ENCODE measurements at places on chromosomes 6 and 20. TPM values are rescaled to one million over a fixed set of nuclear protein-coding genes. Genes with fewer than 3 reads are reported as not detected.

- DNase-seq = no peak
Observed at GRCh38 chr6:32816746-32817204, at the start of gene HLA-DOB. HLA-DOB (minus strand) TSS chr6:32817002; CDS start chr6:32816951, 51 bp downstream.

- peak; percentile 69 for DNase-seq
Observed at GRCh38 chr6:160462551-160463109, 114.5 kb downstream of the SLC22A3 start.

Gene FAM162B
- not detected for total RNA-seq

- no peak for DNase-seq
Observed at GRCh38 chr6:35128042-35128441, 13.1 kb downstream of the TCP11 start.

- no peak for DNase-seq
Observed at GRCh38 chr20:54292185-54292584, 84.3 kb downstream of the PFDN4 start.

Gene BEND6
- not detected for total RNA-seq

DNA sequence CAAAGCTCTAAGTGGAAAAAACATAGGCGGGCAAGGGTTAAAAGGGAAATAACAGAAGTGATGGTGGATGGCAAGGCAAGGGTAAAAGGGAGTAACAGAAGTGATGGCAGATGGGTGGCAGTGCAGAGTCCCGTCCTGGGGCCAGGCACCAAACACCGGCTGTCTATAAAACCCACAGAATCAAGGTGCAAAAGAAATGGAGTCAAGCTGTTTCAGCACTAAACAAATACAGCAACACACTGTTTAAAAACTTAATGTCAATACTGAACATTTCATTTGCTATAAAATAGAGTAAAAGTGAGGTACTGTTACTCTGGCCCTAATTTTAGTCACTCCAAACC is 87.6 kb downstream of the MAN1A1 start:
- no peak for DNase-seq

DNA sequence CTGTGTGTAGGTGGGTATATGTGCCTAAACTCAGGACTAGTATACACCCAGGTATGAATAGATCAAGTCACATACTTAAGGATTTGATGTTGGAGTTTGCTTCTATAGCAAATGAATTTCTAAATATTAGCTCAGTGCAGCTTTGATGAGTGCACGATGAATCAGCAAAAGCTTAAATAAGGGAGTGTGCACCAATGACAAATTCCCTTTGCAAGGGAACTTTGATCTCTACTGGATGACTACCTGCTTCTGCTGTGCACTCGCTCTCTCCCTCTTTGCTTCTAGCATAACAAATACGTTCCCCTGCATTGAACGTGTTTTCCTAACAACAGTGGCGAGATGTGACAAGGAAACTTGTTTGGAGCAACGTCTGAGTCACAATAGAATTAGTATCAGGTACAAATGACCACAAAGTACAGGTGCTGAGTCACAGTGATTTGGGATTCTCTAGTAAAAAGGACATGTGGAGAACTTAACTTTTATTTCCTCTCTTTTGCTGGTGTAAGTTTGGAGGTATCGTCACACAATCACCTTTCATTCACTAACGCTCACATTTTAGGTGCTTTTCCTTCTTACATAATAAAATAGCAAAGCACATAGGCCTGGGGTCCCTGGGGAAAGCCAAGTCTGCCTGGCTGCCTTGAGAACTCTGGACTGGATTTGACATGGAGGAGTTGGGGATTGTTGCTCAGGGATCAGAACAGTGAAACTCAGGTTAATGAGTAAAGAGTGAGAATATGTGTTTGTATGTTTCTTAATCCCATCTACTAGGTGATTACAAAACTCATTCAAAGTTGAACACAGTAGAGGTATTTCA is 49.7 kb downstream of the KLHL31 start:
- no peak for DNase-seq

Gene AIG1
- total RNA-seq = 8.7 TPM

- DNase-seq = peak; percentile 32
Observed at GRCh38 chr6:139291813-139292619, at the start of gene TXLNB. TXLNB (minus strand) TSS chr6:139291998; CDS start chr6:139288899, 3,099 bp downstream.

DNA sequence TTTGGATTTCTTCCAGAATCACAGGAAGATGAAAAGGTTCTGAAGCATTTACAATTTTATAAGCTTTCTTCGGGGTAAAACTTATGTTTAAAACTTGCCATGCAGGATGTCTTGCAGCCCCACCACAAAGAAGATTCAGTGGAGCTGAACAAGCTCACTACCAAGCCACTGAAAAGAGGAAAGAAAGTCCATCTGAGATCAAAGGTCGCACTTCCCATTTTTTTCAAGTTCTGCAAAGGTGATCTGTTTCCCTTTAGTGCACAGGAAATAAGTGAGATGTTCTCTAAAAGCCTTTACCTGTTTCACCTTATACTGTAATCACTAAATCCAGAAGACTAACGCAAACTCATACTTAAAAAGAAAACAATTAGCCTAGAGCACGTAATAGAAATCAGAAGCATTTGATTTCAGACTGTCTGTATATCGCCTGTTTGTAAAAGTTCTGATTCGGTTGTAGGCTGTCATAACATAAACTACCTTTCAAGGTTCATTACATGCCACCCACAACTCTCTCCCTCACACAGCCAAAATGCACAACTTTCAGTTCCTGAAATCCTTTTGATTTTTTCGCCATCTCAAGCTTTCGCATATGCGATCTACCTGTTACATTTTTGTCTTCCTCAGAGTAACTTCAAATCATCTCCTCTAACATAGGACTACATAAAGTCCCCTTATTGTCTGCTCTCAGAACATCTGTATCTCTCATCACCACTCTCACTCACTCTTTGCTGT is 1.8 kb downstream of the ECHDC1 start:
- DNase-seq = no peak

DNA sequence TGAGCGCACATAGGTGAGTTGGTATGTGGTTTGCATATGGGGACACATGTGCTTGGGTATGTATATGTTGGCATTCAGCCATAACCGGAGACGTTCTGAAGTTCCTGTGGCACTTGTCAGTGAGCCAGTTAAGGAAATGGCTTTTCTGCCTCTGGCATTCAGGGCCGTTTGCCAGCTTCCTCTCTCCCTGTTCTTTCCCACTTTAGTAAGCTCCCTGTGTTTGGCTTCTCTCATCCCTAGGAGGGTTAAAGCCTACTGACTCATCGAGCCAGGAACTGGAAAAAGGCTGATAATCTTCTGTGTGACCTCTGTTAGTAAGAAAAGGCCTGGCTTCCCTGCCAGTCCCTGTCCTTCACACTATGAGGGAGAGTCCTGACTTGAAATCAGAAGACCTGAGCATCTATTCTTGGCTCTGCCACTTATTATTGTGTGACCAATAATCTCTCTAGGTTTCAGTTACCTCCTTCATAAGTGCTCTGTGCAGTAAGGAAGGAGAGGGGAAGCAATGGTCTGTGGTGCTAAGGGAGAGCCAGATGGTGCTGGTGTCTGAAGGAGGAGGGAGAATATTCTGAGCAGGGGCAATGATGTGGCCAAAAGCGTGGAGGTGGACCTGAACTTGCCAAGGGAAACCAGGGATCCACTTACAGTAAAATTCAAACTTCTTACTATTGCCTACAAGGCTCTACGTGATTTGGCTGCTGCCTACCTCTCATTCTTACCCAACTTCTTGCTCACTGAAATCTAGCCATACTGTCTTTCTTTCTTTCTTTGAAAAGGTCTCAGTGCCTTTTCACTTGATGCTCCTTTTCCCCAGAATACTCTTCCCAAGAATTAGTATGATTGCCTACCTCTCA is 31.4 kb downstream of the ACSS2 start:
- no peak for DNase-seq

Gene MOXD1
- not detected for total RNA-seq

GRCh38 chr6:166348305-166348949 is 6.1 kb upstream of the SFT2D1 start:
- DNase-seq = no peak

DNA sequence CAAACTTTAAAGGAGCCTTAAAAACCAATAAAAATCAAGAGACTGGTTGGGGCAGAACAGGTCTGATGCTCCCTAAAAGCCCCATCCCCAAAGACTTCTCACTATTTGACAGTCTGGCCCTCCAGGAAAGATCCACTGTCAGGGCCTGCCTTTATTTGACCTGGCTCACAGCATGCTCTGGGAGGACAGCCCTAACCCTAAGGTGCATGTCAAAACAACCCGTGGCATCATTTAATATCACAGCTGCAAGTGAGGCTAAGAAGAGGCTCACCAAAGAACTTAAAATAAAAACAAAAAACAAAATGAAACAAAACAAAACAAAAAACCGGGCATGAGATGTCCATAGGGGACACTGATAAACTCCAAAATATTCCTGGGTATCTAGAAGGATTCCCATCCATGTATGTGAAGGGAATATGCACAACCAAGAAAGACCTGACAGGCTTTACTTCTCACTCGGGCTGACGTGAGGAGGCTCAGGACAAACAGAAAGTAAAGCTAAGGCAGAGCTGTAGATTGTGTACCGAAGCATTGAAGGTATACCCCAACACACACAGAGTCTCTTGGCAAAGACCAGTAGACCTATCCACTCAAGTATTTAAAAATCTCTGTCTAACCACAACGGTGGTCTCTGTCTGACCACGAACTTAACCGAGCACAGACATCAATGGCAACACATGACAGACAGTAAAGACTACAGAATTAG is 57.3 kb downstream of the AHI1 start:
- no peak for DNase-seq

Gene PSORS1C1
- total RNA-seq = not detected

GRCh38 chr20:25076731-25077609 is 5.0 kb downstream of the VSX1 start:
- DNase-seq = no peak

Gene MUCL3
- not detected for total RNA-seq

Gene TLDC2
- total RNA-seq = not detected

DNA sequence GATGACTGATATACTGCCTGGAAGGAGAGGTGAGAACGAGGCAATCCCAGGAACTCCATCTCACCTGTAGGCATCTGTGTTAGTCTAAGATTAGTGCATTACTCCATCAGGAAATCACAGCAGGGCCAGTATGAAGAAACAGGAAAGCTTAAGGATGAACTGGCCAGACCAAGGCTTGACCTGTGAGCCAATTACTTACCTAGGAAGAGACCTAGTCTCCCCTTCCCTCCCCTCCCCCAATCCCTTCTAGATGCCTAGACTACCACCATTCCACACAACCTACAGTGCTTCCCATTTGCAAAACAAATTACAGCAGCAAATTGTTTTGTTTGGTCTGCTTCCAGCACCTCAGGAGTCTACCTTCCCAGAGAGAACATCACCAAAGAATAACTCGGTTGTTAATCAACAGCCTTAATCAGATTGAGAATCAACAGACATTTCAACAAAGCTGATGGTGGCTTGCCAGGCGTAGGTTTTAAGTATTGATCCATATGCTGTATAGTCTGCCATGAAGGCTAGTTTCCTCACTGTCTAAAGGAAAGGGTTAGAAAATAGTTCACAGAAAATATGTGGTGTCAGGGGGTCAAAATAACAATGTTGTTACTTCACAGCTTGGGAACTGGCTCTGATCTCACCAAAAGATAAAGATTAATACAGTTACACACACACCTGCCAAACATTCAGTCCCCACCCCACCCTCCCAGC is 10.1 kb downstream of the PKHD1 start:
- DNase-seq = no peak

Gene HRH3
- not detected for total RNA-seq

DNA sequence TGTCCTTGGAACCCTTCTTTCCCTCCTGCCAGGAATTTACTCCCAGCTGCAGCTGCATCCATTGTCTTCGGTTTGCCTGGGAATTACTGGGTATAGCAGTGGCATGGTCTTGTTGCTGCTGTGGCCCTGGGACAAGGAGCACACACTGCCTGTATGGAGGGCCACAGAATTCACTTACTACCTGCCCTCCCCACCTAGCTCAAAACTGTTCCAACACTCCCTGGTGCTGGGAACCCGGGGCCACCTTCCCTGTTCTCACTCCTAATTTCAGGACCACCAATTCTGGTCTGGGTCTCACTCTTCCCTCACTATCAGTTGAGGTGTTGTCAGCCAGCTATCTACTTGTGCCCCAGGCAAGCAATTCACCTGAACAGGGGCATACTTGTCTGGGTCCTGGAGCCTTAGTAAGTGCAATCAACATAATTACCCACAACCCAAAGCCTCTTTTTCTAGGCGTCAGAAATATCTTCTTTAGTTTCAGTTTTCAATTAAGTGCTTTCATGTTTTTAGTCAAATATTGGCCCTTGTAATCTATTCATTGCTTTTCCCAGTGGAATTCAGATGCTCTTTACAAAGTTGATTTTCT is 47.2 kb downstream of the METTL24 start:
- no peak for DNase-seq

GRCh38 chr6:167030222-167031072 is 31.2 kb downstream of the CEP43 start:
- DNase-seq = no peak

- DNase-seq = no peak
Observed at GRCh38 chr6:20630617-20631548, 96.6 kb downstream of the CDKAL1 start.

GRCh38 chr6:151095538-151096254 is 144.1 kb upstream of the AKAP12 start:
- no peak for DNase-seq

GRCh38 chr6:158605266-158605878 is 39.2 kb downstream of the DYNLT1 start:
- DNase-seq = peak; percentile 42

- no peak for DNase-seq
Observed at GRCh38 chr6:23823421-23823820, 302.6 kb upstream of the NRSN1 start.

GRCh38 chr6:111956098-111956497 is 82.8 kb upstream of the FYN start:
- no peak for DNase-seq

DNA sequence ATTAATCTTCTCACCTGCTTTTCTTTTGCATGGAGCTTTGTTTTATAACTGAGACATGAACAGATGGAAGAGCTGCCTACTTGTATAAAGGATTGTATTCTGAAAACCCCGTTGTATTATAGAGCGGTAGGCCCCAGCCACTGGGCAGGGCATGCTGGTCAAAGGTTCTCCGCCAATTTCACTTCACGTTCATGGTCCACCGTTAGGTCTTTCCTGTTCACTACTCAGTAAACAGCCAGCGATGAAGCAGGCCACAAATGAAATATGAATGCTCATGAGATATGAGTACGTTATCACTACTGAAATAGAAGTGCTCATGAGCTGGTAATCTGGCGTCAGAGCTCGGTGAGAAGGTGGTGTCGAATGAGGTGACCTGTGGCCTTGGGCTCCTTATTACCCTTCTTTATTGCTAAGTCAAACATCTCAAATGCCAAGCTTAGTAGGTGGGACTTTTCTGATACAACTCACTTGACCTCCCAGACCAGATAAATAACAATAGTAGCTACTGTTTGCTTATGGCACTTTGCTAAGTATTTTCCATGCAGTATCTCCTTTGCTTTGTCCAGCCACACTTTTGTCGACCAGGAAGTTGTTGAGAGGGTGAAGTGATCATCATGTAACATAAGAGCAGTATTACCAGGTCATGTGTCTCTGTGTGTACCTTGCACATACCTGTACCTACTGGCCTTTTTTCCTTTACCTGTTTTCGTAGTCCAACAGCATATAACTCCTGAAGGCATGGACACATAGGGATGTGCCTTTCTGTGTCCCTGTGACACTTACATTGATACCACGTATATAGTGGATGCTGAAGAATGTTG is 16.7 kb downstream of the EDN3 start:
- DNase-seq = no peak
